ENCODE measurements at places on chromosomes 3 and 15. TPM values are rescaled to one million over a fixed set of nuclear protein-coding genes. Genes with fewer than 3 reads are reported as not detected.

GHSR gene
- total RNA-seq = not detected

CD96 gene
- total RNA-seq = 0.44 TPM

SEMA6D gene
- 16.3 TPM for total RNA-seq

ACAD11 gene
- total RNA-seq = 58.8 TPM

RTP3 gene
- total RNA-seq = not detected

CD80 gene
- total RNA-seq = not detected

STRA6 gene
- 0.39 TPM for total RNA-seq

GALNT15 gene
- 386 TPM for total RNA-seq

SOX14 gene
- not detected for total RNA-seq

SNTN gene
- total RNA-seq = not detected
